ENCODE measurements at places on chromosomes 2 and 18.
A peak's percentile ranks its signal among the peaks of the same experiment; 100 is the strongest.

DNA sequence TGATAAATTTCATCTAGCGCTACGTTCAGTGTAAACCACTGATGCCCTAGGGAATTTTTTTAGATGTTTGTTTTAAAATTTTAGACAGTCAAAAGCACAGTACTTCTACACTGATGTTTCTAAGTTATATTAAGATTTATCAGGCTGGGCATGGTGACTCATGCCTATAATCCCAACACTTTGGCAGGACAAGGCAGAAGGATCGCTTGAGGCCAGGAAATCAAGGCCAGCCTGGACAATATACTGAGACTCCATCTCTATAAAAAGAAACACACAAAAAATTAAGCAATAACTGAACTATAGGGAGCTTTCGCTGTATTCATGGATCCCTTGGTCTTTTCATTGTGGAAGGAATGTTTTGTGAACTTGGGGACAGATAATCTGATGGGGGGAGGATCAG, 50.6 kb upstream of the MAPRE2 start:
- no peak for DNase-seq

GRCh38 chr2:79716266-79716665, 203.4 kb downstream of the CTNNA2 start:
- no peak for DNase-seq

GRCh38 chr2:47310801-47311560, 92.0 kb upstream of the MSH2 start:
- DNase-seq: no peak

DNA sequence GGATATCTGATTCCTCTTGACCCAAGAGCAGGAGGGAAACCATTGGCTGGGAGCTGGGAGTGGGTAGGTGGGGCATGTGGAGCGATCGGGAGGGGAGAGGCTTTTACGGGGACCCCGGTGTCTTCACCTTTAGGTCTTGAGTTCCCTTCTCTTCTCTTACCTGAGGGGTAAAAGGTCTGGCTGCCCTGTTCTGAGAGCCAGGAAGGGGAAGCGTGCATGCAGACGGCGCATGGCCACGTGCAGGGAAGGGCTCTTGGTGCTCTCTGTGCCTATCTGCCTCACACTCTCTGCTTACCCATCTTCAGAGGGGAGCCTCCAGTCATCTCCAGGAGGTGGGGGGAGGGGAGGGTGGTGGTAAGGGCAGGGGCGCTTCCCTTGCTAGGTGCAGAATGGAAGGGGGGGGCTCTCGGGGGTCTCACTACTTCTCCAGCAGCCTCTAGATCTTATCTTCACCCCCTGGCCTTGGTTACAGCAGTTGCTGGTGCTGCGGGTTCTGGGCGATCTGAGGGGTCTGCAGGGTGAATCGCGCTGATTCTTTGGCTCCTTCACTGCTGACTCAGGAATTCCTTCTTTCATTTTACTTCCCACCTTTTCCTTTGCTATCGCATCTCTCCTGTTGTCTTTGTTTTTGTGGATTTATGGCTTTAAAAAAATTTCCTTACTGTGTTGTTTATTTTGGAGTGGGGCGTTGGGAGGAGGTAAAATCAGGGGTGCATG, 225.8 kb upstream of the HS6ST1 start:
- DNase-seq: no peak

DNA sequence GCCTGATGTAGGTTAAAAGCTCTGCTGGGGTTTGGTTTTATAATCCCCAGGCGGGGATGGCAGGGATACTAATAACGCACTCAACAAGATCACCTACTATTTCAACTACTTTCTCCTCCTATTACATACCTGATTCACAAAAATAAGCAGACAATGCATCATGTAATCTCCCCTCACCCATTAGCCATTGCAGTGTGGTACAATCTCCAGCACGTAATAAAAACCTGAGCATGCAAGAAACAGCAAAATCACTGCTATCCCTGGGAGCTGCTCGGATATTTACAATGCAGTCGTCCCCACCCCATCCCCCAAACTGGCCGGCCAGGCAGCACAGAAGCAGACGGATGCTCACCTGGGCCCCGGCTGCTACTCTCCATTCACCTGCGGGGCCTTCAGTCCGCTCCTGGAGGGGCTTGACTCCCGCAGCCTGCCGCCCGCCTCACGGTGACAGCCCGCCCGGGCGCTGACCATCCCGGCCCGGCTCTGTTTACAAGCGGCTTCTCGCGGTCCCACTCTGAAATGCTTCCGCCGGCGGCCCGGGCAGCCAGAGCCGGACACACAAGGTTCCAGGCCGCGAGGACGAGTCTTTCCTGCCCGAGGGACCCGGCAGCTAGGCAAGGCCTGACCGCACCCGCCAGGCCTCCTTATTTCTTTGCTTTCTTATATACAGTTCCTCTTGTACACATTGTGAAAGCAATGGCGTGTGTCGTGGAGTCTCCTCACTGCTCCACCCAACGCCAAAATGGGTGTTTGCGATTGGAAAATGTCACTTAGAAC, at the start of gene PLEKHM3:
Gene PLEKHM3 (minus strand): TSS at position 491 of the 777 bp plus-strand sequence. CDS start 23,888 bp downstream, outside the sequence.
- DNase-seq: peak; percentile 69

DNA sequence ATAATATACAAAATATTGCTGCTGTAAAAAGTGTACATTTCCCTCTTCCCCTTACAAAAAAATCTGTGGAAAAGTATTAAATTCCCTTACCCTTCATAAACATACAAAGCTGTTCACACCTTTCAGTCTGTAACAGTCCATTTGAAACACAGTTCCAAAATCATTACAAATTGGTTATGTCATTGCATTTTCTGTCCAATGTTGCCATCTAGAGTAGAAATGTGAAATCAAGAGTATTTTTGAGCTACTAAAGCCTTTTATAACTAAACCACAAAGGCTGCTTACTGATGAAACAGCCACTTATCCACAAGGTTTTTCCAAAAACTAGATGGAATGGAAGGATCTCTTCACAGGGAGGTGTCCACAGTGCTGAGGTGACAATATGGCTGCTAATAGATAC, 72.5 kb downstream of the SS18 start:
- DNase-seq: no peak

DNA sequence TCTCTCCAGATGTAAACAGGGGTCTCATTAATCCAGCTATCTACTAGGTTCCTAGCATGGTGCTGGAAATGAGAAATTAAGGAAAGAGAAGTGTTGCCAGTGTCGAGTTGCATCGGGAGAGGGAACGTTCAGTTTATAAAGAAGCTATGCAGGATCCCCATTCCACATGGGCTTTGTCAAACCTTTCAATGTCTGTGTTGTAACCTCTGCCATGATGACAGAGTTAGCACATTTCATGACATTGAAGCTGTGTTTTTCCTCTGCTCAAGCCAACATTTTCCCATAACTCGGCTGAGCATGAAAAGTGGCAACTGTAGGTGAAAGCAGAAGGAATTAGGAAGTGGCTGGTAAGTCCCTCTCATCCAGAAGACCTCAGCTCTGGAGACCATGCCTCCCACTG, 133.4 kb downstream of the WDSUB1 start:
- no peak for DNase-seq

GRCh38 chr2:69026026-69026425, 13.0 kb downstream of the ANTXR1 start:
- no peak for DNase-seq

DNA sequence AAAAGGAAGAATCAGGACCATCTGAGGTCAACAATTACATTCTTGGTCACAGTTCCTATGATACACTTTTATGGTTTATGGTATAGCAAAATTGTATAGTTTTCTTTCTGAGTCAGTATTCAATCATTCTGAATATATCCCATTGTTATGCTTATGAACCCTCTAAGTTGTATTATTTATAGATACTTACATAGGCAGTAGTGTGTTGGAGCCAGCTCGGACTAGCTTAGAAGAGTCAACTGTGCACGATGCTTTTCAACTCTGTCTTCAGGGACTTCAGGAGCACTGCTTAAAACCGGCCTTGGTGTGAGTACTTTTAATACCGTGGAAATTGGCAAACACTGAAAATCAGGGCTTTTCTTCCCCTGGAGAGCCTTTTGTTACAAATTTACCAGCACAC, 215.7 kb downstream of the IKZF2 start:
- no peak for DNase-seq

- DNase-seq: no peak
These were observed at the start of gene CABLES1 for GRCh38 chr18:23134780-23135549. Gene CABLES1 (plus strand): TSS chr18:23135485. CDS start chr18:23135763, 278 bp downstream.

DNA sequence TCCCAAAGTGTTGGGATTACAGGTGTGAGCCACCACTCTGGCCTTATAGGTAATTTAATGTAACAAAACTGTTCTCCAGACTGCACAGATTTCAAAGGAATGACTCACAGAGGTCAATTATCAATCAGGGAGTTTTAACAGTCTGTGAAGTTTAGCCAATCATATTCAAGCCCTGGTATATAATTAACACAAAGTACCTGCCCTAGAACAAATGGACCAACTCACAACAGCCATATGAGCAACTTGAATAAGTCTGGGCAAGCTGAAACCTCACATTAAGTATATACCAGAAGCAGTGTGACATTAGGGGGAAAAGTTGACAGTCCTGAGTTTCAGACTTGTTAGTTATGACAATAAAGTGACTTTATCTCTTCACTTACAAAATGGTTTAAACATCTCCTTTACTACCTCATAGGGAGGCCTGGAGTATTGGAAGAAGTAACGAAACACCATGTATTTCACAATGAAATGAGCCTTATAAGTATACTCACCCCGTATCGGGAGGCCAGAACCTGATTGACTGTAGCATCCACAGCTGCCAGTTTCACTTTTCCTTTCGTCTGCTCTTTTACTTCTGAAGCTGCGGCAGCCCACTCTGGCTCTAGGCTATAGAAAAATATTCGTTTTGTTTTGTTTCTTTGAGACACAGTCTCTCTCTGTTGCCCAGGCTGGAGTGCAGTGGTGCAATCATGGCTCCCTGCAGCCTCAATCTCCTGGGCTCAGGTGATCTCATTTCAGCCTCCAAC, 22.2 kb downstream of the PDIA6 start:
- peak; percentile 35 for DNase-seq

DNA sequence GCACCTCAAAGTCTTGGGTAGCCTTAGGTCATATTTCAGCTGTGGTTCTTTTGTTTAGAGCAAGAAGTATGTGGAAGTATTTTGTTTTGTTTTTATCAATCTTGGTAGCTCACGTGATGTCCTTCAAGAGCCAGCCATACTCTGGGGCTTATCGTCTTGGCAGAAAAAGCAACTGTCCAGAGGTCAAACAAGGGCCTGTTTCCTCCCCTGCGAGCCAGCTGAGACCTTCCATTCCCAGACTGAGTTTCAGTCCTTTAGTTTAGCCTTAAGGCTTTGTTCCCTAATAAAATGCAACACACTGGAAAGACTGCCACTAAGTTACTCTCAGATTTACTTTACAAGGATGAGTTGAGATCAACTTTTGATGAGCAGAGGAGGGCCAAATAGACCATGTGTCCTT, 63.5 kb downstream of the TXNL1 start:
- no peak for DNase-seq

DNA sequence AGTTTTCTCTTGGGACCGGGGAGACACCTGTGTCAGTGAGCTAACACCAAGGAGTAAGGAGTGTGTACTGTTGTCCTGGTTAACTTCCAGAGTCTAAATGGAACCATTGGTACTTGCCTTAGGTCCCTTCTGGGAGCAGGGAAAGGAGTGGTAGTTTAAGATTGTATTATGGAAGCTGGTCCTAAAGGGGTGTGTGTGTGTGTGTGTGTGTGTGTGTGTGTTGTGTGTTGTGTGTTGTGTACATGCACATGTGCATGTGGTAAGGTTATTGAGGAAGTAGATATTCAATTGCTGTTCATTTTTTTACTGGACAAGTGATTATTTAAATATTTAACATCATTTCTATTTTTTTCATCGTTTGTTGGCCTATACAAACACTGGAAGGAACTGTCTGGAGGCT, 1.4 kb downstream of the APLF start:
- no peak for DNase-seq

DNA sequence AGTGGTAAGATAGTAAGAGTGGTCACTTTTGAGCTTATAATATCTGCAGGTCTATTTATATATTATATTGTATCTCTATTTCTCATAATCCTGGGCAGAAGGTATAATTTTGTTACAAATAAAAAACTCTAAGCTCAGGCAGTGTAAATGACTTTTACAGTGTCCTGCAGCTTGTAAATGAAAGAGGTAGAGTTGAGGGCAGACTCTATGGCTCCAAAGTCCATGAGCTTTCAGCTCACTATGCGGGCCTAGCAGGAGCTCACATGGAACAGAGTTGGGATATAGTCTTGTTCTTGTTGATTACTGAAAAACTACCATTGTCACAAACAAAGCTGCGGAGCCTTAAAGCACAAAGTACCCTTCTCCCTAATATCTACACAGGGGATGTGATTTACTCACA, 361.4 kb downstream of the LNPK start:
- no peak for DNase-seq

- peak; percentile 30 for DNase-seq
These were observed 5.5 kb downstream of the CEBPZOS start for GRCh38 chr2:37201766-37202165.

DNA sequence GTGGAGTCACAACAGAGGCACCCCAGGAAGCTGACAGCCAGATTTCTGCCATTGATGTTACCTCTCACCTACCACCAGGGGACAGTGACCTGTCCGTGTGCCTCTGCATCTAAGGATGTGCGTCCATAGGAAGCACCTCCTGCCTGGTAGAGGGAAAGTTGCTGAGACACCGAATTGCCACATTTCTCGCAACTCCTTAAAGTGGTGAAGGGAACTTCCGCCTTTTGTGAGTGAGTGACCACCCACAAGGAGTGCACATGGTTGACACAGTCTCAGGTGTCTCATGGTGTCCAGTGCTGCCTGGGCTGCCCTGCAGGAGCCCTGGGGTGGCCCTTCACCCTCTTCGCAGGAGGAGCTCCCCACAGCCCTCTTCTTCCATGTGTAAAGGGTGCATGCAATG, 201.8 kb downstream of the GBX2 start:
- no peak for DNase-seq

All from effector memory CD8-positive, alpha-beta T cell (primary cell).